ENCODE measurements at places on chromosomes 5 and 9.

DNA sequence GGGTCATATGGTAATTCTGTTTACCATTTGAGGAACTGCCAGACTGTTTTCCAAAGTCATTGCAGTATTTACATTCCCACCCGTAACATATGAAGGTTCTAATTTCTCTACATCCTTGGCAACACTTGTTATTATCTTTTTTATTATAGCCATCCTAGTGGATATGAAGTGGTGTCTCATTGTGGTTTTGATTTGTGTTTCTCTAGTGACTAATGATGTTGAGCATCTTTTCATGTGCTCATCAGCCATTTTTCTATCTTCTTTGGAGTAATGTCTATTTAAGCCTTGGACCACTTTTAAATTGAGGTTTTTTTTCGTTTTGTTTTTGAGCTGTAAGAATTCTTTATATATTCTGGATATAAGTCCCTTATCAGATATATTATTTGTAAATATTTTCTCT lies 132.8 kb upstream of the RUSC2 start:
- no peak for DNase-seq

DNA sequence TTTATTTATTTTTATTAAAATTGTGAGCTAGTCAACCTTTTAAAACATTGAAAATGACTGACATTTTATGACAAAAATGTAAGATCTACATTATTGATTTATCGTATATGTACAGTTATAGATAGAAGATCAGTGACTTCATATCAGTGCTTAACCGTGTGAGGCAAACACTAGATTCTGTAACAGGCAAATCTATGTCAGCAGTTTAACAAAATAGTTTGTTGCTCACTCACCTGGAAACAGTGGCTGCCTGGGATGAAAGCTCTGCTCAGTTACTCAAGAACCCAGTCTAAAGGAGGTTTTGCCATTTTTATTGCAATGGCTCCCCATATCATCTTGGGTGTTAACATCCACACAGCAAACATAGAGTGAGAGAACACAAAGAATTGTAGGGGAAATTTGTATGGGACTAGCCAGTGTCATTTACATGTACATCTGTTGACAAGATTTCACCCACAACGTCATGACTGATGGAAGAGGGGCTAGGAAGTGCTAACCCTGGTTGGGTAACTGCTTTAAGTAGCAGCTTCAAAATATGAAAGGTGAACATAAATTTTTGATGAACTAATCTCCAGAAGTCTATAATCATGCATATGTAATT lies 49.0 kb downstream of the SGCD start:
- no peak for DNase-seq

DNA sequence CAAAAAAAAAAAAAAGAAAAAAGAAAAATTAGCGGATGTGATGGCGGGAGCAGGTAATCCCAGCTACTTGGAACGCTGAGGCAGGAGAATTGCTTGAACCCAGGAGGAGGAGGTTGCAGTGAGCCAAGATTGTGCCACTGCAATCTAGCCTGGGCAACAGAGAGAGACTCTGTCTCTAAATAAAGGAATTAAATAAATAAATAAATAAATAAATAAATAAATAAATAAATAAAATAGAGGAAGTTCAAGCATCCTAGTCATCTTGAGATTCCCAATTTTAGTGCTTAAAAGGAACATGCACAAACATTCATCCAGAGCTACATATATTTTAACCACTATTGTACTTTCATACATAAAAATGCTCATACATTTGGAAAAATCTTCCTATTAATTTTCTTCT lies 61.2 kb upstream of the GABRA1 start:
- DNase-seq: no peak

- no peak for DNase-seq
Measured at GRCh38 chr9:22643541-22643940, 196.9 kb downstream of the DMRTA1 start.

GRCh38 chr5:142717582-142718215 lies 31.8 kb upstream of the FGF1 start:
- DNase-seq: no peak

GRCh38 chr9:4497395-4497794 lies 7.1 kb downstream of the SLC1A1 start:
- DNase-seq: no peak
